ENCODE measurements at places on chromosomes 6 and 20.

DNA sequence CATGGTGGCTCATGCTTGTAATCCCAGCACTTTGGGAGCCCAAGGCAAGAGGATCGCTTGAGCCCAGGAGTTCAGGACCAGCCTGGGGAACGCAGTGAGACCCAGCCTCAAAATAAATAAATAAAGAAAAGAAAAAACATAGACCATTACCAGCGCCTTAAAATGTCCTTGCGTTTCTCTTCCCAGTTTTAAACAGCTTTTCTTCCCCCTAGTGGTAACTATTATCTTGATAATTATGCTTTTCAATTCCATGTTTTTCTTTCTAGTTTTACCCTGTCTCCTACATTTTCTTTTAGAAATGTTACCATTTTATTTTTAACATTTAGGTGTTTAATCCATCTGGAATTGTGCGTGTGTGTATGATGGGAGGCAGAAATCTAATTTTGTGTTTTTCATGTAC, 24.4 kb downstream of the DNAH8 start:
- ATAC-seq, result no peak

GRCh38 chr6:136886091-136886490, 36.0 kb upstream of the SLC35D3 start:
- no peak for ATAC-seq

DNA sequence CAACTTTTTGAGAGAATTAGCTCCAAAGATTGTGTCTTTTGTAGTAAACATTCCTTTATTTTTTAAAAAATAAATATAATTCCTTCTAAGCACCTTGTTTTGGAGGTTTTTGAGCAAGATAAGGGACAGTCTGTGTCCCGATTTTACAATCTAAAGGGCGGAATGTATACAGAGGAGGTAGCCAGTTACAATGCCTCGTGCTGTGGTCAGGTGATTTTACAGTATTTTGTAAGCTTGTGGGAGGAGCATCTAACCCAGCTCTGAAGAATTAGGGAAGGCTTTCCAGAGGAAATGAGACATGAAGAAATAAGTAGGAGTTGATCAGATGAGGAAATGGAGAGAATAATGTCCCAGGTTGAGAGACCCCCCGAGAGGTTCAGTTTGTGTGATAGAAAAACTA, 1.3 kb downstream of the HINT3 start:
- ATAC-seq, result peak; percentile 28

DNA sequence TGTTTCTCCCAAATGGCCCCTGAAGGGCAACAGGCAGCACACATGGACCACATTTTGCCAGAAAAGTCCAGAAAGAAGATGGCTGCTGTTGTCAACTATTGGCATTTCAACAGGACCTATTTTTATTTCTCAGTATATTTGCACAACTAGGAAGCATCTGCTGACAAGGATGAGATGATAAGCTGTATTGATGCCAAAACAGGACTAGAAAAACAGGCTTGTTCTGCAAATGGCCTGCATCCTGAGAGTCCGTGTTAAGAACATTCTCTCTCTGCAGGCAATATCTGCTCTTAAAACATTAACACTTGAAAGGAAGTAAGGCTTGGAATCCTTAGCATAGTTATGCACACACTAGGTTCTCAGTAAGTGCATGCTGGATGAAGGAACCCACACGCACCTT, 283.7 kb downstream of the ESR1 start:
- ATAC-seq, result no peak

DNA sequence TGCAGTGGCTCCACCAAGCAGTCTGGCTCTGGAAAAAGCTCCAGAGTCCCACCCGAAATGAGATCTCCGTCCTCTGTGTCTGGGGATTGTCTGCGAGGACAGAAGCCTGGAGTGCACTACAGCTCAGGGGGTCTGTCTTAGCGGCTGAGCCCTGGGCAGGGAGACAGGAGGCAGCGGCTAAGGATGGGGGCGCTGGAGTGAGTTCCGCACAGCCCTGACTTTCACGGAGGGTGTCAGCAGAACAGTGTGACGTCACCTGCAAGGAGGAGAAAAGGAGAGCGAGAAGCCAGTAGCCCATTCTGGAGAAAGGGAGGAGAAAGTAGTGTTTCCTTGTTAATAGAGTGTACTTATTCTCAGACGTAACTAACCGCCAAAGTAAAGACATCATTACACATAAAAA, 97.6 kb downstream of the FAM50B start:
- ATAC-seq, result no peak

DNA sequence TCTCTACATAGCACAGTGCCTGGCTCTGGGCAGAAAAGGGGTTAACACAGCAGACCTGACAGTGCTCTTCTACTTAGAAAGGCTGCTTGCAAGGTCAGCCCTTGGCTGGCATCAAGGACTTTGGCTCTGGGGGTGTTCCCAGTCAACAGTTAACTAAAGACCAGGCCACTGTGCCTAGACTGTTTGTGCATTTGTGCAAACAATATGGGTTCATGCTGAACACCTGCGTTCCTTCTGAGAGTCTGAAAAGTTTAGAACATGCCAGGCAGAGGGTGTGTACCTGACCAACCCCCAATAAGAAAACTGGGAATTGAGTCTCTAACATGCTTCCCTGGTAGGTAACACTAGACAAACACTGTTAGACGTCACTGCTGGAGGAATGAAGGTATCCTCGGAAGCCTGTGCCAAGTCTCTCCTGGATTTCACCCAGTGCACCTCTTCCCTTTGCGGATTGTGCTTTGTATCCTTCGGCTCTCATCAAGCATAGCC, 110.7 kb downstream of the PDE10A start:
- ATAC-seq, result no peak

DNA sequence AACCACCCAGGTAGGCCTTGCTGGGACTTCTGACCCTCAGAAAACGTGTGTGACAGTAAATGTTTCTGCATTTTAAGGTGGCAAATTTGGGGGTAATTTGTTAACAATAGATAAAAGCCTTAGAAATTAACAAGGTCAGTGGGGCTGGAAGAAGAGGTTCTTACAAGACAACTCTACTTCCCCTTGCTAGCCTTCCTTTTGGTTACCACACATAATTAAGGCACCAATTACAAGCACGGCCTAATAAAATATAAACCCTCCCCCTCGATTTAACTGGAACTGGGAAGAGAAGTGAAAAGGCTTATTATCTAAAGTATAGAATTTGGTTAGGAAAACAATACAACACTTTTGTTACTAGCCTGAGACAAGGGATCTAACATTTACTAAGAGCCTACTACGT, 38.8 kb downstream of the ELOVL5 start:
- no peak for ATAC-seq

GRCh38 chr20:36614781-36615557, 9.4 kb downstream of the RAB5IF start:
- no peak for ATAC-seq

DNA sequence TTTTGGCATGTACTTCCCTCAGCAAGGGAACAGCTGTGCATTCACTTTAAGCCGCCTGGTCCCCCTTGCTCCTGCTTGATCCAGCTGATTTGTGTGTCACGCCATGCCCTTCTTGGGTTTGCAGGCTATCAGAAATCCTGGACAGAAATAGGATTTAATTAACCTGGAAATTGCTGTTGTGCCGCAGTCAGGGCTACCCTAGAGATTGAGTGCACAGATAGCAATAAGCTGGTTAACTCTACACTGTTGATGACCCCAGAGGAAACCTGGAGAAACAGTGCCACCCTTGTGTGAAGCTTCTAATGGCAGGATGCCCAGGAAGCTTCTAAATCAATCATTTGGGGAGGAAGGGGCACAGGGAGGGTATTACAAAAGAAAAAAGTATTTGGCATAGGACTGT, 199.0 kb downstream of the JARID2 start:
- ATAC-seq, result no peak

DNA sequence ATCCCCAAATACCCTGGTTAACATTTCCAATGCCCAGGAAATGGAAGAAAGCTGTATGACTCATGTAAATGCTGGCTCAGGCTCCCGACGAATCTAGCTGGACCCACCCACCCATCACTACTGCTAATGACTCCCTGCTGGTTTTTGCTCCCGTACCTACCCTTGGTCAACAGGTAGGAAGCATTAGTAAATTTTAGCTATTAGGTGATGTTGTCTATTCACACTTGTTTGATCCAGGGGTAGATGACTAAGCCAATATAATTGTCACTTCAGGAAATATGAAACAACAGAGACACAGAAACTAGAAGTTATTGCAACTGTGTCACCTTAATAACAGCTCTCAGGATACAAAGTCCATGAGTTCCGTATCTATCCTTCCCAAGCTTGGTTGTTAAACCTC, 94.4 kb upstream of the BEND6 start:
- ATAC-seq, result no peak

DNA sequence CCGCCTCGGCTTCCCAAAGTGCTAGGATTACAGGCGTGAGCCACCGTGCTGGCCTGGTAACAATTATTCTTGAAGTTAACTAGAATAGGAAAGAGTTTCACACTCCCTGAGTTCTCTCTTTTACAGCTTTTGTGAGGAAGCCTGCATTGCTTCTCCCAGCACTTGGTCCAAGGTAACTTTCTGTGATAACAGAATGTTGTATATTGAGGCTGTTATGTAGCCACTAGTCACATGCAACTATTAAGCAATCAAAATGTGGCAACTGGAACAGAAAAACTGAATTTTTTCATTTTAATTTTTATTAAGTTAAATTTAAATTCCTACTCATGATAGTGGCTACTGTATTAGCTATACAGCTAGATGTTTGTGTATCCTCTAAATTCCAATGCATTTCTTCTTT, 2.5 kb downstream of the TRIM38 start:
- no peak for ATAC-seq

- no peak for ATAC-seq
Observed at GRCh38 chr6:159099961-159100360, 55.2 kb upstream of the TAGAP start.

DNA sequence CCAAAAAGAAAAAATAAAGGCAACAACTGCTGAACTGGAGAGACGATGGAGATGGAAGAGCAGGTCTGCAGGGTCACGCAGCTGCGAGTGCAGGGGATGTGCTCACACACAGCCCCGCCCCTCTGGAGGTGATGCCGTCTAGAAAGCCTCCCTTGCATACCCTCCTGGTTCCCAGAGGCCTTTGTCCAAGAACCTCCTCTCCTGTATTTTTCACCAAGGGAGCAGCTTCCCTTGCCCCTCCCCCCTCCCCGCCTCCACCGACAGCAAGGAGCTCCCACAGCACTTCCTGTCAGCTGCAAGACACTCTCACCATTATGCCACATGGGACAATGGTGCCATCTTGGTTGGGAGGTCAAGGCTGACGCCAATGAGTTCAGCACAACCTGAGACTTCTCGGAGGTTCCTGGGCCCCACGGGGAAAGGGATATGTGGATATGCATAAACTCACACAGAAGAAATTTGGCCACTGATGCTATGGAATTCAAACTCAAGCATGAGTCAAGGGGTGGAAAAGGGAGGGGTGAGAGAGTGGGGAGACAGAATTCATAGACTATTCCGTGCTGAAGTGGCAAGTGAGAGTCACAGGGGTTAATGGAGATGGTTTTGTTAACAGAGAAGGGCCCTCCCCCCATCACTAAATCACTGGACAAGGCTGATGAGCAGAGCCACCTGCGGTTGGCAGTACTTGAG, 132.9 kb downstream of the SCML4 start:
- ATAC-seq, result peak; percentile 33

DNA sequence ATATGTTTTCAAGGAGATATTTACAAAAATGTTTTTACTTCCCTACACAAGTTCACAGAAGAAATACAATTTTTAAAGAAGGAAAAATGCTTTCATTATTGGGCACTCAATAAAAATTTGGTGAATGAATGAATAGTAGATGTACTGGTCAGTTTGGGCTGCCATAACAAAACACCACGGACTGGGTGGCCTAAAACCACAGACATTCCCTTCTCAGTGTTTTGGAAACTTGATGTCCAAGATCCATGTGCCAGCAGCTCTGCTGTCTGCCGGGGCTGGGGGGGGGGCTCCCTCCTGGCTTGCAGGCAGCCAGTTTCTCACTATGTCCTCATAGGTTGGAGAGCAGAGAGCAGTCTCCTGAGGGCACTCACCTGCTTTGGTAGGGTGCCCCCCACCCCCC, 62.0 kb downstream of the FAM120B start:
- no peak for ATAC-seq

GRCh38 chr6:41706876-41707564, 28.4 kb downstream of the TFEB start:
- peak; percentile 66 for ATAC-seq

- ATAC-seq, result peak; percentile 11
Observed at GRCh38 chr6:53651205-53651763, 14.3 kb downstream of the KLHL31 start.

- no peak for ATAC-seq
Observed at GRCh38 chr6:48032151-48032550, 78.8 kb downstream of the PTCHD4 start.

GRCh38 chr6:46850792-46851191, 57.6 kb downstream of the MEP1A start:
- no peak for ATAC-seq

DNA sequence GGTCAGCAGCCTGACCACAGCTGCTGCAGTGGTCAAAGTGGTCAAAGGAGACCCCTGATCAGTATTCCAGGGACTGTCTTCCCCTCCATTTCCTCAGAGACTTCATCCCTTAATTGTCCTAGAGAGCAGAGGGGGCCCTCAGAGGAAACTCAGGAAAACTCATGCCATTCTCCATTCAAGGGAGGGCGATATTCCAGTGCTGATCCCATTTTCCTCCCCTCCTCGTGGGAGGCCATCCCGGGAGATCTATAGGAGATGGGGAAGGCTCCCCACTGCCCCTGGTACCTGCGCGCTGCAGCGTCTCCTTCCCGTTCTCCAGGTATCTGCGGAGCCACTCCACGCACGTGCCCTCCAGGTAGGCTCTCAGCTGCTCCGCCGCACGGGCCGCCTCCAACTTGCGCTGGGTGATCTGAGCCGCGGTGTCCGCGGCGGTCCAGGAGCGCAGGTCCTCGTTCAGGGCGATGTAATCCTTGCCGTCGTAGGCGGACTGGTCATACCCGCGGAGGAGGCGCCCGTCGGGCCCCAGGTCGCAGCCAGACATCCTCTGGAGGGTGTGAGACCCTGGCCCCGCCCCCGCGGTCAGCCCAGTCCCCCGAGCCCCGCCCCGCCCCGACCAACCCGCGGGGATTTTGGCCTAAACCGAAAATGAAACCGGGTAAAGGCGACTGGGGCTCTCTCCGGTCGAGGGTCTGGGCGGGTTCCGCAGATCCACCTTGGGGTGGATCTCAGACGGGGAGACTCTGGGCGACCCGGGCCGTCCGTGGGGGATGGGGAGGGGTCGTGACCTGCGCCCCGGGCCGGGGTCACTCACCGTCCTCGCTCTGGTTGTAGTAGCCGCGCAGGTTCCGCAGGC, 878 bp downstream of the HLA-C start:
- peak; percentile 60 for ATAC-seq

Measured in gastroesophageal sphincter (tissue), 4 donors.